Activated CD4-positive, alpha-beta T cell treated with anti-CD3 and anti-CD28 coated beads for 48 hours (primary cell): ENCODE measurements at places on chromosomes 11 and 22.

- DNase-seq, result peak; percentile 69
Observed at GRCh38 chr22:22111267-22111751, 128.7 kb upstream of the TOP3B start.

- DNase-seq, result no peak
Observed at GRCh38 chr22:45205276-45205925, 35.3 kb downstream of the KIAA0930 start.

- peak; percentile 35 for DNase-seq
Observed at GRCh38 chr22:42560781-42561180, 7.0 kb downstream of the SERHL2 start.

- no peak for DNase-seq
Observed at GRCh38 chr11:91630916-91631673, 593.5 kb upstream of the FAT3 start.
